ENCODE measurements at places on chromosomes 3 and 15.

DNA sequence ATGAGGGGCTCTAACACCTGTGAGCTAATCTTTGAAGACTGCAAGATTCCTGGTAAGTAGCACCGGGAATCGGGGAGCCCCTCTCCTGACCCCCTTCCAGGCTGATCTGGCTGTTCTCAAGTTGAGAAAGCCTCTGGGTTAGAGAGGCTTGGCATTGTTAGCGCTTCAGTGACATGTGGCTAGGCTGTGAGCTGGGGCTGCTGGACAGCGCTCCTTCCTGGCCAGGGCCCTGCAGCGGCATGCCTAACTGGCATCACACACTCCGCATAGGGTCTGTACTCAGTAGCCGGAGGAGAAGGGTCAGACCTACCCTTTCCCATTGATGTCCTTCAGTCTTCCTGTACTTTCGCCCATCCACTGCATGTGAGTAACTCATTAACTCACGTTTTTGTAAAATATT is 7.4 kb downstream of the IVD start:
- DNase-seq, result no peak

DNA sequence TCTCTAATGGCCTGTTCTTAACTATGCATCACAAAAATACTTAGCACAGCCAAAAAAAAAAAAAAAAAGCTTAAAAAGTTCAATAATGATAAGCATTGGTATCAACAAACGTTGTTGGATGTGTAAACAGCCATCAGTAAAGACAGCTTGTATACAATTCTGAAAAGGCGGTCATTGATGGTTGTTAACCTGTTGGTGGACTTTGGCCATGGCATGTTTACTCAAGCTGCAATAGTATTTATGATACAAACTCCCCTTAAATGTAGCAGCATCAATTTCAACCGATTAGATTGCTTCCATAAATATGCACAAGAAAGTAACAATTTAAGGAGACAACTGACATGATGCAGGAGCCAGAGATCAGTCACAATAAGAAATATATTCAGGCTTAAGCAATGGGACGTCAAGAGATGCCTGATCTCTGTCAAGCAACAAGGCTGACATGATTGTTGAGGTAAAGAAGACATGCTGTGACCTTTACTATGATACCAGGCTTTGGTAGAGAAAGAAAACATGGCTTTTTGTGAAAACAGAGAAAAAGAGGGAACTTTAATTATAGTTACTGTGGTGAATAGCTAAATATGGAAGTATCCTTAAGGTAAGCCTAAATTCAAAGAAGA is 14.2 kb upstream of the SLC7A14 start:
- no peak for DNase-seq

- no peak for DNase-seq
These were observed 148.6 kb downstream of the CD47 start for GRCh38 chr3:107942244-107942643.

GRCh38 chr3:101643861-101644613 is 32.9 kb downstream of the ZBTB11 start:
- no peak for DNase-seq

DNA sequence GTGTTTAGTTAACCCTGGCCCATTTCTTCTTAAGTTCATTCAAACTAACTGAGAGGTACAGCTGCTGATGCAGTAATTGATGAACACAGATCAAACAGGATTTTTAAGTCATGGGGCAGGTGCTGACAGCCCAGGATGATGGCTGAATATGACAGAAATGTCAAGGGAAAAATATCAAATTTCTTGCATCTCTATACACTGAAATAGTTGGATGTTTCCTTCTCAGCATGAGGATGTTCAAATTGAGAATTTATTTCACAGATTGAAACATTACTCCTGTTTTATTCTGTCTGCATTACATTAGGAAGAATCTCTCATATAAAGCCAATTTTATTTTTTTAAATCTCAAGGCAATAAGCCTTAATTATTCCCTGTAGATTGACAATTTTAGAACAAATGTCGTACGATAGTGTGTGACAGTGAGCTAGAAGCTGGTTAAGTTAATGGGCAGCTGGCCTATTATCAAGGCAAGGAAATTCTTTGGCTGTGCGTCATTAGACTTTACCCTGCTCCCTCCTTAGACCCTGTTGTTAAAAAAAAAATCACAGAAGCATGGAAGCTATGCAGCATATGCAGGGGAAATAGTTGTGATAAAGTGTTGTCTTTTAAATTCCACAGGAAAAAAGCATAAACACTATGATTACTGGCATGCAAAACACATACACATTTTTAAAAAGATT is 183.8 kb upstream of the KCNMB2 start:
- DNase-seq, result no peak

DNA sequence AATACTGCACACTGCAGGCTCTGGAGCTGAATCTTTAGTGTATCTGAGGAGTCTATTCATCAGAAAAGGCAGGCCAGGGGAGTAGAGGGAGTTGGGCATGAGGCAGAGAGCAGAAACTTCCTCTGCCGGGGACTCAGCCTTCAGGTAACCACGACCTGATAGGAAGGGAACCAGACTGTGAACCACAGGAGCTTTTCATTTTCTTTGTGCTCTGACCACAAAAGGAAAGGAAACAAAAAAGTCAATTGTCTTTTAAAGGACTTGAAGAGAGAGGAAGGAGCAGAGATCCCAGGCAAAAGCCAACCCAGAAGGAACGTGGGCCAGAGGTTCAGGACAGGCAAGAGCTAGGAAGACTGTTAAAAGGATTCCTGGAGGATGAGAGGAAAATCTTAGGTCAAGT is 573.3 kb downstream of the EPHB1 start:
- no peak for DNase-seq

DNA sequence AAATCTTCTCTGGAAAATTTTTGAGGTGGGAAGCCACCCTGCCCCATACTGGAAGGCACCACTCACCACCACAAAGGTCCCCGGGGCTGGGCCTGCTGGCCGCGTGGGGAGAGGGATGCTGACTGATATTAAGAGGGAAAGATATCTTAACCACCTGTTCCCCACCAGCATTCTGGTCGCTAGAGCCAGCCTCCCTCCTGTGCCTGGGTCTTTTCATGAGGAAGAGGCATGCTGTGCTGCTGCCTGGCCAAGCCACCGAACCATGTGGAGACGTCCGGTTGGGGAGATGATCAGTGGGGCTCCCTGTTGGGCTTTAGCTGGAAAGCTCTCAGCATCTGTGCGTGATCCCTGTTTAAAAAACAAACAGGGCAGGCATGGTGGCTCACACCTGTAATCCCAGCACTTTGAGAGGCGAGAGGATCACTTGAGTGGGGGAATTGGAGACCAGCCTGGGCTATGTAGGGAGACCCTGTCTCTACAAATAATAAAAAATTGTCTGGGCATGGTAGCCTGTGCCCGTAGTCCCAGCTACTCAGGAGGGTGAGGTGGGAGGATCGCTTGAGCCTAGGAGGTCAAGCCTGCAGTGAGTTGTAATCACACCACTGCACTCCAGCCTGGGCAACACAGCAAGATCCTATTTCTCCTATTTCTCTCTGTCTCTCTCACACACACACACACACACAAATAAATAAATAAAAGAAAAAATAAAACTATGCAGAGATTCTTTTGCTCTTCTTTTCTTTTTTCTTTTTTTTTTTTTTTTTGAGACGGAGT is 1.0 kb downstream of the KLHL18 start:
- DNase-seq, result no peak

- no peak for DNase-seq
These were observed 45.8 kb upstream of the ARRDC4 start for GRCh38 chr15:97914711-97915110.

GRCh38 chr15:92621972-92622533 is 33.5 kb downstream of the FAM174B start:
- no peak for DNase-seq

Data from NCI-H187 (cell line).